ENCODE measurements at places on chromosomes 16 and 17.

DNA sequence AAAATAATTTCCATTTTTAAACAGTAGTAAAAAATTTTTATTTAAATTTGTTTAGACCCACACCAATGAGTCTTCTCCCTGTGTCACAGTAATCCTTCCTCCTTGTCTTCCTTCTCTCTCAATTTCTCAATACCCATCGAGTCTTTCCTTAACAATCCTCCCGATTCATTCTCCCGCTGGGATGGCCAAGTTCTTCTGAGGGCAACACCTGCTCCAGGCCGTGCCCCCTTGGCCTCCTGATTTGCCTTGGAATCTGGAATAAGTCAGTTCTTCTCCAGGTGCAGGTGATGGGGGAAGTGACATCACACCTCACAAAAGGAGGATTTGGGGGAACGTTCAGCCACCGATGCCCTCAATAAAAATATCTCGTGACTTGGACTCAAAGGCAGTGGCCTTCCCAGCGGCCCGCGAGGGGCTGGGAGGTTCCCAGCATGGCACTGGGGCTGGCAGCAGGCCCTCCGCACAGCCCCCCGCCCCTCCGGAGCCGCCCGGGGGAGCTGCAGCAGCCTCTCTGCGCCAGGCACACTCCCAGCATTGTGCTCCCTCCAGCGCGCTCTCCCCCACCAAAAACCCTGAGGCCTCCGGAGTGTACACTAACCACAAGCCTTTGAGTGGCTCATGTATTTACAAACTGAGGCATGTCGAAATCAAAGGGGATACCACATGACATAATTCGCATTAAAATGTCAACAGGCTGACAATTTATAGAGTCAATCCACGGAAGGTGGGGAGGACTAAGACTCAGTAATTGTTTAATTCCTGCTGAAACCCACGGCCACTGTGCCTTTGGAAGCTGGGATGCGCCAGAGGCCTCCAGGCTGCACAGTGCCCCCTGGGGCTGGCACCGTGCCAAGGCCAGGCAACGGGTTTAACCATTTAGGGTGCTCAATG lies 120.5 kb downstream of the ZFHX3 start:
- DNase-seq, result peak; percentile 90

DNA sequence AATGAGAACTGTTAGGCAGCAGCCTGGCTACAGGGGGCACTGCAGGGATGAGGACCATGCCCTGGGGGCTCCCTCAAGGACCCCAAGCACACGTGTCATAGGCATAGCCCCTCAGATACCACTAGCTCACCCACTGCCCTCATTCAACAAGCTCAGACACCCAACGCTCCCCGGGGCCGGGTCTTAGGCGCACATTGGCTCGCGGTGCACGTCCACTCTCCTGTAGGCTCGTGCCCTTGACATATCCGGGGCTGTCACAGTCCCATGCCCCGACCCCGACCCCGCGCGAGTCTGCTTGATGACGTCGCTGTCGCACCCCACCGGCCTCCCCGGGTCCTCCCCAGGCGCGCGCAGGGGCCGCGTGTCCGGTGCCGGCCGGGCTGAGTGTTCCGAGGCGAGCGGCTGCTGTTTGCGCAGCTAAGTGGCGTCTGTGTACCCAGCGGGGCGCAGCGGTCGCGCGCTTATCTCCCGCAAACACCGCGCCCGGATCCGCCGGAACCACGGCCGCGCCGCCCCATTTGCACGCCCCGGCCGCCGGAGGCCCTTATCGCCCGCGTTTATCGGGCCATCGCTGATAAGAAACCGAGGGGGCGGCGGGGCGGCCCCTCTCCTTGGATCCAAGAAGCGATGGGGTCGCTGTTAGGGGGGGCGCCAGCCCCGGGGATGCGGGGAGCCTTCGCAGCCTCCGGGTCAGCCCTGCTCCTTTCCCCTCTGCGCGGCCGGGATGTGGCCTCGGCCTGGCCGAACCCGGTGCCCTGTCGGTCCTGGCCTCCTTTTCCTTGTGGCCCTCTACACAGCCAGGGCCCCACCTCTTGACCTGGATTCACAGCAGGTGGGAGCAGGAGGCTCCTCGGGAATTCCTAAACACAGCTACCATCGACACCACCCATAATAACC lies 20.7 kb upstream of the NAGS start:
- DNase-seq, result no peak

DNA sequence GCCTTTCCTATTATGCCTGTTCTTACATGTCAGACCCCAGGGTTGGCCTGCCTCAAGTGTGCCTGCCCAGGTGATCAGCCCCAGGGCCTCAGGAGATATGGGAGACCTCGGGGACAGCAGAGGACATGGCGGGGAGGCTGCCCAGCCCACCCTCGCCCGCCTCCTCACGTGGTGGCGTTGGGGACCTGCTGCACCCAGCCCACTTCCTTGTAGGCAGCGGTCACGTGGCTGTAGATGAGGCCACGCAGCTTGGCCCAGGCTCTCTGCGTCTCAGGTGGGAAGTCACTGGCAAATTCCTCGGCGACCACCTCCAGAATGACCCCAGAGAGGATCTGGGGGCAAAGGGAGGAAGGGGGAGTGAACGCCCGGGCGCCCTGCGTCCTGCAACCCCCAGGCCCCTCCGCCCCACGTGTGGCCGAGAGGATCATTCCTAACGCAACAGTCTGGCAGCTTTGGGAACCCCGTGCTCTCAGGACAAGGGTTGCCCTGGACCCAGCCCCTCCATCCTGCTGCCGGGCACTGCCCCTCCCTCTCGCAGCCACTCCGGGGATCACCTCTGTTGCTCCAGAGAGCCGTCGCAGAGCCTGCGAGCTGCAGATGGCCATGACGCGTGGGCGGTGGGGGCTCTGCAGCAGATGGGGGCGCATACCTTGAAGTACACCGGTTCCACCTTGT lies 6.6 kb downstream of the CYGB start:
- no peak for DNase-seq

GRCh38 chr17:76368545-76368944 lies 14.8 kb upstream of the PRPSAP1 start:
- DNase-seq, result peak; percentile 72

GRCh38 chr17:78476973-78477372 lies 98.5 kb downstream of the PGS1 start:
- DNase-seq, result no peak

GRCh38 chr17:19022747-19023146 lies 18.2 kb upstream of the FAM83G start:
- DNase-seq, result no peak

DNA sequence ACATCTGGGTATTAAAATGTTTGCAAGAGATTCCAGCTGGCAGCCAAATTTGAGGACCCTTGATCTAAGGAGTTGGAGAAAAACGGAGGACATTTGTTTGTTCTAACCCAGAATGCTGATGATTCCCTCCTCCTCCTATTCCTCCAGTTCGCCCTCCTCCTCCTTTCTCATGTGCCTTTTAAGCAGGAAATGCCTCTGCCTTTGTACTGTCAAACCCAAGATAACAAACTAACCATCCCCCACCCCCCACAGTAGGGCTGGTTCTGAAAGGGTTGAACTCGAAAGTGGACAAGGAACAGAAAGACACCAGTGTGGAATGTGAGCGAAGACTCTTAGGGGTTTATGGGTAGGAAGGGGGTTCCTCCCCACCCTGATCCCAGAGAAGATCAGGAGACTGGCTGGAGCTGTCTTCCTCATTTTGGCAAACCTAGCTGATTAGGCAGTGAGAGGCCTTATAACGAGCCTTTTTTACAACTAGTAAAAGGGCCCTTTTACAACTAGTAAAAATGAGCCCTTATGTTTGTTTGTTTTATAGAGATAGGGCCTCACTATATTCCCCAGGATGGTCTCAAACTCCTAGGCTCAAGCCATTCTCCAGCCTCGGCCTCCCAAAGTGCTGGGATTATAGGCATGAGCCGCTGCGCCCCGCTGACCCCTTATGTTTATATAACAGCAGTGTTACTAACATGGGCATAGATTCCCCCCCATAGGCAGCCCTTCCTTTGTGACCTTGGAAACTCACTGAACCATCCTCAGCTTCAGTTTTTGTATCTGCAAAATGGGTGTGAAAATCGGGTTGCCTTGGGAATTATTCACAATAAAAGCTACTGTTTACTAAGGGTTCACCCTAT lies 975 bp downstream of the CHD9 start:
- peak; percentile 92 for DNase-seq

GRCh38 chr16:73966851-73967250 lies 329.8 kb upstream of the PSMD7 start:
- DNase-seq, result no peak

DNA sequence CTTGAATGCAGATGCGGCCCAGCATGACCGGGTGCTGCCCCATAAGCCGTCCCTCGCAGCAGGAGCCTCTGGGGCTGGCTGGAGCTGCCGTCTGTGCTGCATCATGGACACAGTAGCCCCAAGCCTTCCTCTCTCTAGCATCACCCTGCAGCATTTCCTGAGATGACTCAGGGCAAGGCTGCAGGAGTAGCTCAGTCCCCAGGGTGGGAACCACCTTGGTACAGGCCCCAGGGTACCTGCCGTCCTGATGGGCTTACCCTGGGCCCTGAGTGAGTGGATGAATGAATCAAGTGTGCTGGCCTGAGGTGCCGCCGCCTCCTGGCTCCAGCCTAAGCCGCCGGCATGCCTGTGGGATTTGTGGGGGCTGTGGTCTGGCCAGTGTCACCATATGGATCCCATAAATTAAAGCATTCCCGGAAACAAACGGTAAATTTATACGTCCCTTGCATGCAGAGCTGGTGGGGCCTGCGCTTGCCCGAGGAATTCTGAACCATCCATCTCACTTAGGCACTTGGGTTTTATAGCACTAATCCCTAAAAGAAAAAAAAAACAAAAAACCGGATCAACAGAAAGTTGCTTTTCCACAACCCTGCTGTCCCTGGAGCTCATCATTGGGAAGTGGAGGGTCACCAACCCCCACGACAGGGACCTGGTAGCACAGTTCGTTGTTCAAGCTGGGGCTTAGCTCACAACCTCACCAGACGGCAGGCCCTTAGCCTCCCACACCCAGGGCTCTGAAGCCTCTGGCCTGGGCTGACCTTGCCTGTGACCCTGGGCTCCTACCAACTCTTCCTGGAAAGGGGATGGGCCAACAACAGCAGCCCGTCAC lies 242.6 kb upstream of the CIBAR2 start:
- DNase-seq, result peak; percentile 74

DNA sequence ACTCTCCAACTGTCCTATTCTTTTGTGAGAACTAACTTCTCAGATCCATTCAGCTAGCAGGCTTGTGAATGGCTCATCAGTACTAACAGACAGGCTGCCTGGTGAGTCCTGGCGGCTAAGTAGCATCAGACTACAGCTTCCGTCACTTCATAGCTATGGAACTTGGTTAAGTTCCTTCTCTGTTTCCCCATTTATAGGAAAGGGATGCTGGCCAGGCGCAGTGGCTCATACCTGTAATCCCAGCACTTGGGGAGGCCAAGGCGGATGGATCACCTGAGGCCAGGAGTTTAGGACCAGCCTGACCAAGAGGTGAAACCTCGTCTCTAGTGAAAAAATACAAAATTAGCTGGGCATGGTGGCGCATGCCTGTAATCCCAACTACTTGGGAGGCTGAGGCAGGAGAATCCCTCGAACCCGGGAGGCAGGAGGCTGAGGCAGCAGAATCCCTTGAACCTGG lies 49.9 kb upstream of the TANGO6 start:
- peak; percentile 50 for DNase-seq

GRCh38 chr17:8629371-8630226 lies 926 bp downstream of the MYH10 start:
- no peak for DNase-seq

GRCh38 chr17:56830726-56831368 lies 2.9 kb downstream of the C17orf67 start:
- no peak for DNase-seq

DNA sequence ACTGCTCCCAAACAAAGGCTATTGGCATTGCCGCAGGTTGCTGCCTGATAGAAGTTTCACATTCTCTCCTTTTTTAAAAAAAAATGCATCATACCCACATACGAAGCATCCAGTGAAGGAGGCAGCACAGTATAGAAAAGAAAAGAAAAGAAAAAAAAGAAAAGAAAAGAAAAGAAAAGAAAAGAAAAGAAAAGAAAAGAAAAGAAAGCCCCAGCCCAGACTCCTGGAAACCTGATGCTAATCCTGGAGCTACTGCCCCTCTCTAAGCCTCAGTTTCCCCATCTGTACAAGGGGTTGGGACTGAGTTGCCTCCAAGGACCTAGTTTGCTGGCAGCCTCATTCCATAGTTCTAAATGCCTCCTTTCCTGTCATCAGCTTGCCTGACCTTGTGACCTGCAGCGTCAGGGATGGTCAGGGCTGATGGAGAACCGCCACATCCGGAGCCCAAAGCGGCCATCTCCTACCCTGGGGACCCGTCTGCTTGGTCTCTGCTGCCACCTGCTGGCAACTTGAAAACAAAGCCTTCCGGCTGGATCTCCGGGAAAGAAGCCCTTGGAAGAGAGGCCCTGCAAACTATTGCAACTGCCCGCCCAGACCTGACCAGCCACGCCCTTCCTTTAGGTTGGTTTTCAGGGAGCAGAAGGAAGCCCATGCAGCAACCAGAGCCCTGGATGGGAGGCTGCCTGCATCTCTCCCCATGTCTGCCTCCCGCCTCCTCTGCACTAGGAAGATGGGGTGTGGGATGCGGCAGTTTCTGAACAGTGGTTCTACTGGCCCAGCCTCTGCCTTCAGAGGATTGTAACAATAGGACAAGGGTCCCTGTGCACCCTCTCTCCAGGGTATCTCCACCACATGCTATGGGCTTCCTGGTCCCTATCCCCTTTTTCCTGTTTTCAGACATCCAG lies 13.0 kb downstream of the AIPL1 start:
- peak; percentile 80 for DNase-seq

GRCh38 chr16:62966626-62967025 lies 930.4 kb upstream of the CDH8 start:
- DNase-seq, result no peak

GRCh38 chr16:20918486-20919239 lies 18.1 kb downstream of the LYRM1 start:
- peak; percentile 73 for DNase-seq
